ENCODE measurements at places on chromosomes 3 and 15. TPM values are rescaled to one million over a fixed set of nuclear protein-coding genes. Genes with fewer than 3 reads are reported as not detected.

DNA sequence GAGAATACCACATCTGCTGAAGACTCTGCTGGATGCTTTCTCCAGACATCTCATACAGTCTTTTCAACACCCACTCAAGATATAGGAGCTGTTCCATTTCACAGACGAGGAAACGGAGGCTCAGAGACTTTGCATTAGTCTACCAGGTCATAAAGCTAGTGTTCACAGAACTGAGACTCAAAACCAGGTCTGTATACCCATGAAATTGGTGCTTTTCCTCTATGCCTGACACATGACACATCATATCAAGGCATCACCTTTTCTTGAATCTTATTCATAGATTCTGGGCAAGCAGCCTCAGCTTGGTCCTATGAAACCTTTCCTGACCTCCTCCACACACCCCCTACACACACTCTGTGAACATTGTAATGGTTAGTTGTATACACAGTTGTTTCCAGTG is 101.2 kb downstream of the LPP start:
- peaks cover 18% of the 10 kb centered on the region for H3K4me1 ChIP-seq
- no peaks in the 10 kb centered on the region for H3K36me3 ChIP-seq
- H3K4me3 ChIP-seq: no peak overlapping the region

DNA sequence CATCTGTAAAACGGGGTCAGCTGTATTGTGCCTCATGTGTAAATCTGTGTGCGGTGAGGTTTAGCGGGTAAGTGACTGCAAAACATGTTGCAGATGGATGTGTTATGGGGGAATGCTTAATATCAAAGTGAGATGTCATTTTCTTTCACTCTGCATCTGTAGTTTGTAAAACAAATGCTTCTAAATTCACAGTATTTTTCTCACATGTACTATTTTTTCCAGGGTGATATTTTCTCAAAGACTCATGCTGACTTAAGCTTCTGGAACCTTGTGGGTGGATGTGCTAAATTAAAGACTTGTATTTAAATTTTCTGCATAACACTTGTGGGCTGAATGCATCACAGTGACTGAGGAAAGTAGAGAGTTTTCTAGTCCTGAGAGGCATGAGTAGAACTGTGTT is 115.2 kb upstream of the TP63 start:
- H3K27ac ChIP-seq: no peak overlapping the region
- no peaks in the 10 kb centered on the region for H3K27me3 ChIP-seq
- H3K36me3 ChIP-seq: no peaks in the 10 kb centered on the region
- H3K4me3 ChIP-seq: no peak overlapping the region

GRCh38 chr3:135172191-135172869 is 377.3 kb downstream of the EPHB1 start:
- no peaks in the 10 kb centered on the region for H3K4me1 ChIP-seq
- H3K27ac ChIP-seq: no peak overlapping the region
- DNase-seq: no peak
- H3K27me3 ChIP-seq: no peaks in the 10 kb centered on the region
- H3K4me3 ChIP-seq: no peak overlapping the region

DNA sequence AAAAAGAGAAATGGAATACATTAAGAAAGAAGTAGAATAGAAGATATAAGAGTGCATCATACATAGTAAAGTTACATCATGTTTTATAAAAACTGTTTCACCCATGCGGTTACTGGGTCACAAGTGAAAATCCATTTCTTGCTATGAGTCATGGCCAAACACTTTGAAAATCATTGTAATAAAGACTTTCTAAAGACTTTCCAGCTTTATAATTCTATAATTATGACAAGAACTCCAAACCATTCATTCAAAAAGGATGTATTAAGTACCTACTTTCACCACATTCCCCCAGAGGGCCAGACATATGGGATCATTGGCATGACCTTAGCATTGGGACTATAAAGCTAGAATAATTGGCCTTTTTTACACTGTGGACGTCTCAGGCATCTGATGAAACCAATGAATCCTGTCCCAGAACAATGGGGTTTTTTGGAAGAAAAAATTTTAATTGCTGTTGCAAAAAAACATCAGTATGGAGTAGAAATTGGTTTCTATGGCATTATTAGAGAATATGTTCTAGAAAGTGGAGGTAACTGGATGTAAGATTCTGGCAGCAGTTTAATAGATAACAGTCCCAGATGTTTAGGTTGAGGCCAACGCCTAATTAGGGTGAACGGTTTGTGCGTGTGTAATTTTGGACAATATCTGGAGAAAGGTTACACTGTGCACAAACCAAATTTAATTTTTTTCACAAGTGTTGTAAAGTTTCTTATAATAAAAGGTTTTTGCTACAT is 3.3 kb upstream of the SKIC8 start:
- peaks cover 5% of the 10 kb centered on the region for H3K4me1 ChIP-seq
- DNase-seq: no peak
- no peak overlapping the region for H3K4me3 ChIP-seq
- H3K27ac ChIP-seq: no peak overlapping the region
- H3K27me3 ChIP-seq: no peaks in the 10 kb centered on the region

DNA sequence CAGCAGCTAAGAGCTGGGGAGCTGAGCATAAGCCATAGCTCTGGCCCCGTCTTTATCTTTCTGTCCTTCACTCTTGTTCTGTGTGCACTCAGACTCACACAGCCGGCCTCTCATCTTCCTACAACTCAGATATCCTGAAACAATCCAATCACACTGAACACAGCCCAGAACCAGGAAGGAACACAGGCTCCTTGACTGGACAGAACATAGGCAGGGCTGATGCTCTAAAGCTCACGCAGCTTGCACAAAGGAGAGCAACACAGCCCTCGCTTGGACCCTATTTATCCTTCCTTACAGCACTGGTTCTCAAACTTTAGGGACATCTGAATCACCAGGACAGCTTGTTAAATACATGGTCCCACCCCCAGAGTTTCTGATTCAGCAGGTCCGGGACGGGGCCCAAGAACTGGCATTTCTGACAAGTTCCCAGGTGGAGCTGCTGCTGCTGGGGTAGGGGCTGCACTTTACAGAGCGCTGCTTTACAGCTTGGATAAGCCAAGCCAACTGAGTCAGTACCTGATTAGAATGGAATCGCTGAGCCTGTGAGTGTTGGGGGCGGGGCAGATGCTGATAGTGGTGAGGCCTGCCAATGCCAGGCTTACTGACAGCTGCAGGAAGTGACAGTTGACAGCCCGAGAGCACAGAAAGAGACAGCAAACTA is 65.1 kb downstream of the MRPL46 start:
- no peak overlapping the region for H3K27ac ChIP-seq
- no peaks in the 10 kb centered on the region for H3K4me1 ChIP-seq
- DNase-seq: no peak
- H3K36me3 ChIP-seq: no peaks in the 10 kb centered on the region
- H3K27me3 ChIP-seq: no peaks in the 10 kb centered on the region
- H3K4me3 ChIP-seq: no peak overlapping the region

GRCh38 chr15:40150163-40150925 is 10.5 kb upstream of the BUB1B start:
- no peak for DNase-seq
- no peaks in the 10 kb centered on the region for H3K36me3 ChIP-seq
- H3K4me3 ChIP-seq: no peak overlapping the region
- no peaks in the 10 kb centered on the region for H3K4me1 ChIP-seq

ATOSA gene
- 34.5 TPM for total RNA-seq

FBXW12 gene
- total RNA-seq: not detected

CD80 gene
- 0.30 TPM for total RNA-seq

ZDHHC19 gene
- total RNA-seq: not detected

MCTP2 gene
- 56.4 TPM for total RNA-seq

VPS33B gene
- total RNA-seq: 18.0 TPM
